ENCODE measurements at places on chromosomes 4 and X.
A peak's percentile ranks its signal among the peaks of the same experiment; 100 is the strongest.

- DNase-seq: peak; percentile 71
Observed at GRCh38 chr4:184762100-184762499, 28.2 kb upstream of the CENPU start.

GRCh38 chr4:180493299-180493698 lies 1749.9 kb upstream of the TENM3 start:
- DNase-seq: no peak

DNA sequence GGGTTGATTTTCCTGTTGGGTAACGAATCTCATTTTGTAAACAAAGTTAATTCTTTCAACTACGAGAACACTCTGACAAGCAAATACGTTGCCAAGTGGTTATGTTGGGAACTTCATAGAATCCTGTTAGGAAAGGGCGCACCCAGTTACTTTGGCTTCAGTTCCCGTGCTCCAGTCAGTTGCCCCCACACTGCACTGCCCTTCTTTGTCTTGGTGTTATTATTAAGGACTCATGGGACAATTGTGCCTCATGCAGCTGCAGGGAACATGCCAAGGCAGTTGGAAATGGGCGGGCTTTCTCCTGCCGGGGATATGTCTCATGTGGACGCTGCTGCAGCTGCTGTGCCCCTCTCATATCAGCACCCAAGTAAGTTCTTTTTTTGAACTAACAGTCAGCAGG lies 28.9 kb downstream of the OFD1 start:
- DNase-seq: no peak

GRCh38 chr4:168506014-168506413 lies 9.2 kb downstream of the PALLD start:
- no peak for DNase-seq

DNA sequence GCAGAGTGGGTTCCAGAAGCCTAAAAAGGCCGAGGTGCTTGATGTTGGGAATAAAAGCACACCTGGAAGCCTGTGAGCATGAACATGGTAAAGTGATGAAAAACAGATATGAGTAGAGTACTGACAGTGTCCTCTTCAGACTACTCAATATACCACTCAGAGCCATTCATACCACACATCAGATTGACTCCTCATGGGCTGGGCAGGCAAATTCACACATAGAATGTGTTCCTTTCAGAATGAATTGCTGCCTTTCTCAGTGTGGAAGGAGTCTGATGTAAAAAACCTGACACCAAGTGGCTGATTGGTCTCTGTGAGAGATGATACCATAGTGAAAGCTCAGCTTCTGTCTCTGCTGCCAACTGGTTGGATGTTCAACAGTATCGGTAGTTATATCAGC lies 442.7 kb downstream of the RAPGEF2 start:
- no peak for DNase-seq

DNA sequence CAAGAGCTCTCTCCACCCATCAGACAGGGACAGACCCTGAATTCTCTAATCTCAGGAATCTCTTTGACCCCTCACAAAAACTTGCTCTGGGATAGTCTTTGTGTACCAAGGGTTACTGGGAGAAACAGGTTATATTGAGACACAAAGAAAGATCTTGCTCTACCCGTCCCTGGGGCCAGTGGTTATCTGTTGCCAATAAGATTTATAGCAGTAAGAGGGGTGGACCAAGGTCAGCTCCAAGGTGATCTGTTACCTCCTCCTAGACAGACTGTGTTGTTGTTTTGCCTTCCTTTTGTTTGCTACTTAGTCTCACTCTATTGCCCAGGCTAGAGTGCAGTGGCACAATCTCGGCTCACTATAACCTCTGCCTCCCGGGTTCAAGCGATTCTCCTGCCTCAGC lies 16.3 kb upstream of the ATP6AP2 start:
- DNase-seq: no peak

- DNase-seq: no peak
Observed at GRCh38 chr4:83677656-83678055, 141.7 kb downstream of the GPAT3 start.

GRCh38 chr4:75544870-75545269 lies 11.0 kb upstream of the ODAPH start:
- no peak for DNase-seq

DNA sequence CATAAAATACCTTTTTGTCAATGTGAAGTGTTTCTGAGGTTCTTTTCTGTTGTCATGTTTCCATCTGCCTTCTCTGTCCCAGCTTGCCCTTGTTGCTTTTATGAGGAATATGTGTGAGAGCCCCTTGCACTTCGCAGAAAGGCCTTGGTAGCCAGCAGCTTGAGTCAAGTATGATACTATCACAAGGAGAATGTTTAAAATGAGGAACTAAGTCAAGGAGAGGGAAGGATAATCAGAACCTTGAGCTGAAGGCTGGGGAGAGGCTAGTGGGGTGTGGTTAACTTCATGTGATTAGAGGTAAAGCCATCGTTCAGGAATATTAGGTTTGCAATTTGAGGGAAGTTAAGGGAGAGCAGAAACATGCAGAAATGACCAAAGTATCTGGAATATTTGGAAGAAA lies 12.7 kb downstream of the PGK1 start:
- no peak for DNase-seq
